ENCODE measurements at places on chromosomes 7 and 10. TPM values are rescaled to one million over a fixed set of nuclear protein-coding genes. Genes with fewer than 3 reads are reported as not detected.

Gene PTEN
- total RNA-seq: 224 TPM

- H3K4me3 ChIP-seq: no peak overlapping the region
- no peak overlapping the region for H3K27ac ChIP-seq
- H3K4me1 ChIP-seq: no peaks in the 10 kb centered on the region
- no peaks in the 10 kb centered on the region for H3K27me3 ChIP-seq
- no peak for DNase-seq
Measured at GRCh38 chr10:104957178-104957841, 316.2 kb downstream of the SORCS3 start.

GRCh38 chr7:41117431-41117830, 585.5 kb downstream of the INHBA start:
- no peak overlapping the region for H3K4me3 ChIP-seq
- no peak overlapping the region for H3K27ac ChIP-seq
- DNase-seq: no peak

Gene MYL7
- total RNA-seq: not detected

Gene CHN2
- total RNA-seq: 9.8 TPM

DNA sequence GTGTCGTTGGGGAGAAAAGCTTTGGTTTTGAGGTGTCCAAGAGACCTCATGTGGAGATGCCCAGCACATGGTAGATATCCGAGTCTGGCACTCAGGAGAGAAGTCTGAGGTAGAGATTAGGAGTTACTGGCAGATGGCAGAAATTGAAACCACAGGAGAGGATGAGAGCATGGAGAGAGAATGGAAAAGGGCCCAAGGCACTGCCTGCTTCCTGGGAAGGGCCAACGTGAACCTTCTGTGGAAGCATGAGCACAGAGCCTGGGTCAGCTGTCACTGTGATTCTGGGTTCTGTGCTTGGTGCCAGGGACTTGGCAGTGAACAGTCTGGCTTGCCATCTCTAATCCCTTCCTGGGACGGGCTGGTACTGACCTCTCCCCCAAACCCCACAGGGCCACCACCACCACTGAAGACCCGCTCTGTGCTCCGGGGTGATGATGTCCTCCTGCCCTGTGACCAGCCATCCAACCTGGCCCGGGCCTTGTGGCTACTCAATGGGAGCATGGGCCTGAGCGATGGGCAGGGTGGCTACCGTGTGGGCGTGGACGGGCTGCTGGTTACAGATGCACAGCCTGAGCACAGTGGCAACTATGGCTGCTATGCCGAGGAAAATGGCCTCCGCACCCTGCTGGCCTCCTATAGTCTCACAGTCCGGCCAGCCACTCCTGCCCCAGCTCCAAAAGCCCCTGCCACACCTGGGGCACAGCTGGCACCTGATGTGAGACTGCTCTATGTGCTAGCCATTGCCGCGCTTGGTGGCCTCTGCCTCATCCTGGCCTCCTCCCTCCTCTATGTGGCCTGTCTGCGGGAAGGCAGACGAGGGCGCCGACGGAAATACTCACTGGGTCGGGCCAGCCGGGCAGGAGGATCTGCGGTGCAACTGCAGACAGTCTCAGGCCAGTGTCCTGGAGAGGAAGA, 4.1 kb downstream of the MRPL43 start:
- no peak for DNase-seq
- no peak overlapping the region for H3K27ac ChIP-seq
- H3K27me3 ChIP-seq: no peaks in the 10 kb centered on the region
- no peak overlapping the region for H3K4me3 ChIP-seq
- no peaks in the 10 kb centered on the region for H3K36me3 ChIP-seq
- H3K4me1 ChIP-seq: no peaks in the 10 kb centered on the region

DNA sequence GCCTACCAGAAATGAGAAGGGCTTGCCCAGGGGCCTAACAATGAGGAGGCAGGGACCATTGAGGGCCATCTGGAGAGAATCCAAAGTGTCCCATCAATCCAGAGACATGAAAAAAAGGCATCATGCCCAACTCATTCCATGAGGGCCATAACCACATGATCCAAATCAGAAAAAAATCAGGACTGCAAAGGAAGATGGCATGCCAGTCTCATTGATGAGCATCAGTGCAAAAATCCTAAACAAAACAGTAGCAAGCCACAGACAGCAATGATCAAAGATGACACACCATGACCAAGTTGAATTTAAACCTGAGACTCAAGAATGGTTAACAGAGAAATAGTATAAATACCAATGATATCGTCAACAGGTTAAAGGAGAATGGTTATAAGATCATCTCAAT, 7.0 kb upstream of the CYP3A4 start:
- H3K4me3 ChIP-seq: no peak overlapping the region
- no peaks in the 10 kb centered on the region for H3K36me3 ChIP-seq
- no peaks in the 10 kb centered on the region for H3K4me1 ChIP-seq
- H3K27ac ChIP-seq: no peak overlapping the region
- DNase-seq: no peak
- H3K27me3 ChIP-seq: no peaks in the 10 kb centered on the region

DNA sequence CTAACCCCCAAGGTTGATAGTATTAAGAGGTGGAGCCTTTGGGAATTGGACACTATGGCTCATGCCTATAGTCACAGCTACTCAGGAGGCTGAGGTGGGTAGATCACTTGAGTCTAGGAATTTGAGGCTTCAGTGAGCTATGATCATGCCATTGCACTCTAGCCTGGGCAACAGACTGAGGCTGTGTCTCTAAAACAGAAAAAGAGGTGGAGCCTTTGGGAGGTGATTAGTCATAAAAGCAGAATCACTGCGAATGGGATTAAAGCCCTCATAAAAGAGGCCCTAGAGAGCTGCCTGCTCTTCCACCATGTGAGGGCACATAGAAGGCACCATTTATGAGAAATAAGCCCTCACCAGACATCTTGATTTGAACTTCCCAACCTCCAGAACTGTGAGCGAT, 81.9 kb downstream of the SKAP2 start:
- H3K4me1 ChIP-seq: no peaks in the 10 kb centered on the region
- no peak overlapping the region for H3K4me3 ChIP-seq
- no peak overlapping the region for H3K27ac ChIP-seq
- DNase-seq: no peak
- no peaks in the 10 kb centered on the region for H3K36me3 ChIP-seq
